ENCODE measurements at places on chromosomes 12 and 14. TPM values are rescaled to one million over a fixed set of nuclear protein-coding genes. Genes with fewer than 3 reads are reported as not detected.

The NANOG gene
- 0.19 TPM for total RNA-seq

The JPH4 gene
- 2.0 TPM for total RNA-seq

The BDKRB2 gene
- total RNA-seq, result 2.9 TPM

The RPL10L gene
- total RNA-seq, result not detected

The DPY19L2 gene
- 13.8 TPM for total RNA-seq

The FAM181A gene
- total RNA-seq, result not detected

The CNTN1 gene
- total RNA-seq, result 1.1 TPM

The PSMB5 gene
- 81.6 TPM for total RNA-seq

The RFX4 gene
- not detected for total RNA-seq

The PTHLH gene
- not detected for total RNA-seq

The TTC9 gene
- total RNA-seq, result 0.65 TPM

Measured in subcutaneous adipose tissue (tissue), 4 donors.